Activated CD4-positive, alpha-beta T cell treated with anti-CD3 and anti-CD28 coated beads for 36 hours (primary cell): ENCODE measurements at places on chromosomes 5 and 9. TPM values are rescaled to one million over a fixed set of nuclear protein-coding genes. Genes with fewer than 3 reads are reported as not detected.

GRCh38 chr9:36839131-36839885, 194.8 kb downstream of the PAX5 start:
- no peak for DNase-seq

GRCh38 chr9:88339317-88339716, 48.9 kb upstream of the SPIN1 start:
- DNase-seq: no peak

The ECSCR gene
- 0.83 TPM for total RNA-seq

GRCh38 chr5:109532773-109533364, 123.1 kb upstream of the PJA2 start:
- DNase-seq: no peak

The LCN9 gene
- total RNA-seq: not detected

- DNase-seq: no peak
Measured at GRCh38 chr5:174424219-174425053, 299.9 kb upstream of the MSX2 start.

The RACK1 gene
- 3,901 TPM for total RNA-seq

- DNase-seq: peak; percentile 56
Measured at GRCh38 chr9:105007143-105007542, 79.2 kb upstream of the ABCA1 start.

The PCDHA9 gene
- not detected for total RNA-seq

DNA sequence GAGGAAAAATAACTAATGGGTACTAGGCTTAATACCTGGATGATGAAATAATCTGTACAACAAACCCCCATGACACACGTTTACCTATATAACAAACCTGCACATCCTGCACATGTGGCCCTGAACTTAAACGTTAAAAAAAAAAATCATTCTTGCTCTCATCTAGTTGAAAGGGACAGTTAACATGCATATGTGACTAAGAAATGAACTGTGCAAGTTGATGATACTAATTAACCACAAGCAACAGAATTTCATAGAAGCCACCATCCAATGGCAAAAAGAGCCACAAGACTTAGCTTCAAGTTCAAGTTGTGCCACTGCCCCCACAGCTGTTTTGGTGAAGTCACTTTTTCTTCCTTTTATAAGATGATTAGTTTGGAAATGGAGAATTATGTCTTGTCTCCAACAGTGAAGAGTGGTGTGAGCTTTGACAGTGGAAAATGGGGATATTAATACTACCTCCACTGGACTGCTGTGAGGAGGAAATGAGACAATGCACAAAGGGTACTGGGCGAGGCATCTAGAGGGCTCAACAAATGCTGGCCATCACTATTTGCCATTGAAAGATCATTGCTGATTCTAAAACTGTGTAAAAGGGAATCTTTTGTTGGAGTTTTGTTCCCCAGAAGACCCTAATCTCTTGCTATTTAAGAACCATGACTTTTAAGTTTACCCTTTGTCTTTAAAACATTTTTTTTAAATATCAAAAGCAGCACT, 202.1 kb downstream of the EBF1 start:
- no peak for DNase-seq

The CTXN3 gene
- total RNA-seq: not detected

- no peak for DNase-seq
Measured at GRCh38 chr5:79759436-79759835, 69.8 kb downstream of the CMYA5 start.

The DBH gene
- not detected for total RNA-seq

DNA sequence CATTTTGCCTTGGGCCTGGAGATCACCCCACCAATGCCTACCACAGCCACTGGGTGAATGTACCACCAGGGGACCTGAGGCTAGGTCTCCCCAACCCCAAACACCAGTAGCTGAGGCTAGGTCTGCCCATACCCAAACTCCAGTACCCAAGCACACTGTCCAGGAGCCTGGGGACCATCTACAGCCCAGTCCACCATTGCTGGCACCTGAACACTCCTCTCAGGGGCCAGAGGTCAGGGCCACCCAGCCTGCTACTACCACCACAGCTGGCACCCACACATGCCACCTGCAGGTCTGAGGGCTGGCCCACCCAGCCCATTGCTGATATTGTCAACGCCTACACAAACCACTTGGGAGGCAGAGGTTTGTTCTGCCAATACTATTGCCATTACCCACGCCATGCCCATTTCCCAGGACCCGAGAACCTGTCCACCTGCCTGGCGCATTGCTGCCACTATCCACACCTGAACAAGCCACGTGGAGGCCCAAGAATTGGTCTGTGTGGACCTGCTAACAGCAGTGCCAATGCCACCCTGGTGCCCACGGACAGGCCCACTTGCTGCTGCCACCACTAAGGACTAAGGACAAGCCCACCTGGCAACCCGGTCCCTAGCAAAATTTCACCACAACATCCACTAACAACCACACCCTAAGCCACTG, 59.2 kb downstream of the ZDHHC21 start:
- DNase-seq: no peak

DNA sequence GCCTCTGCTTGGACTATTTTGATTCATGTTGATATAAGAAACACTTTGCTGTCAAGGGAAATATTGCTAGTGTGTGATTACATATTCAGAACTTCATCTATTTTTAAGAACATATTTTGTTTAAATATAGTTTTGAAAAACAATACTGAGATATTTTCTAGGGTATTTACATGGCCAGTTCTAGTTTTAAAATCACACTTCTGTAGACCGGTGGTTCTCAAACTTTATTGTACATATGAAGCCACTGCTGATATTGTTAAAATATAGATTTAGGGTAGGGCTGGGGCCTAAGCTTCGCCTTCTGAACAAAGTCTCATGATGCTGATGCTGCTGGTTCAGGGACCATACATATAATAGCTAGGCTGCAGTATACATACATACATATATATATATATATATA, 1000.0 kb downstream of the PTPRD start:
- DNase-seq: no peak

GRCh38 chr5:143582869-143583268, 179.4 kb upstream of the NR3C1 start:
- no peak for DNase-seq

GRCh38 chr5:34648840-34649158, 7.3 kb upstream of the RAI14 start:
- no peak for DNase-seq

The SCGB3A2 gene
- not detected for total RNA-seq

The IL13 gene
- 3.9 TPM for total RNA-seq

- DNase-seq: no peak
Measured at GRCh38 chr5:10266137-10266536, 16.1 kb downstream of the CCT5 start.

The DDX46 gene
- total RNA-seq: 86.7 TPM

The IL7R gene
- total RNA-seq: 236 TPM

The RETREG1 gene
- 17.7 TPM for total RNA-seq

DNA sequence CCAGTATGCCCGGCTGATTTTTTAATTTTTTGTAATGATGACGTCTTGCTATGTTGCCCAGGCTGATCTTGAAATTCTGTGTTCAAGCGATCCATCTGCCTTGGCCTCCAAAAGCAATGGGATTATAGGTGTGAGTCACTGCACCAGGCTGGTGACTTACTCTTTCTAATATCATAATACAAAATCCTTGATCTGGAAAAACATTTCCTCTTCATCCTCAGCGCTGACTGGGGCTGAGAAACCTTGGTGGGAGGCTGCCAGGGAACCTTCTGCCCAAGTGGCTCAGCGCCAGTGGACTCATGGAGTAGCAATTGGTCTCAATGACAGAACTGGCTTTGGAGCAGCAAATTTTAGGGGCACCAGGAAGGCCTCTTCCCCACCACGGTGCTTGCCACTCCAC, 17.5 kb upstream of the SEMA4D start:
- no peak for DNase-seq

The PCDHB2 gene
- not detected for total RNA-seq

The INSYN2B gene
- total RNA-seq: not detected

DNA sequence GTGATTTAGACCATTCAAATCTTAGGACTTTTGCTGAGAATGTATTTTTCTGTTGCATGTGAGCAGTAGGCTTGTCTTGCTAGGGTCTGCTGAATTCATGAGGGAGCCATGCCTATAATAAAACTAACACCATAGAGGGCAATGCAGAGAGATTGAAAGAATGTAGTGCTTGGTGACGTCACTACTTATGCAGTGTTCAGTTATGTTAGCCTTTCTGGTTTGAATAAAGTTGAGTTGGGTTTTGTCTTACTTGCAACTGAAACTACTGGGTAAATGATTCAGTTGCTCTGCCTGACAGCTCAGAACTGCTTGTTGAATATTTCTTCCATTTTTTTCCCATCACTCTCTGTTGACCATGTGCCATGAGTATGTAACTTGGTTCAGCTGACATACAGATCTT, 114.1 kb downstream of the PAM start:
- no peak for DNase-seq

- no peak for DNase-seq
Measured at GRCh38 chr5:150570333-150570732, 62.4 kb downstream of the NDST1 start.

DNA sequence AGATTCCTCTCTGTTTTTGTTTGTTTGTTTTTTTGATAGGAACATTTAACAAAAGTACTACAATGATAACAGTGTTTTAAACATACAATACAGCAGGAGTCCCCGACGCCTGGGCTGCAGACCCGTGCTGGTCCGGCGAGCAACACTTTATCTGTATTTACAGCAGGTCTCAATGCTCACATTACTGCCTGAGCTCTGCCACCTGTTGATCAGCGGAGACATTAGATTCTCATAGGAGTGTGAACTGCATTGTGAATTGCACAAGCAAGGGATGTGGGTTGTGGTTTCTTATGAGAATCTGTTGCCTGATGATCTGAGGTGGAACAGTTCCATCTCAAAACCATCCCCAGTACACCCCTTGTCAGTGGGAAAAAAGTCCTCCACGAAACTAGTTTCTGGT, 1068.5 kb upstream of the CDH10 start:
- no peak for DNase-seq

DNA sequence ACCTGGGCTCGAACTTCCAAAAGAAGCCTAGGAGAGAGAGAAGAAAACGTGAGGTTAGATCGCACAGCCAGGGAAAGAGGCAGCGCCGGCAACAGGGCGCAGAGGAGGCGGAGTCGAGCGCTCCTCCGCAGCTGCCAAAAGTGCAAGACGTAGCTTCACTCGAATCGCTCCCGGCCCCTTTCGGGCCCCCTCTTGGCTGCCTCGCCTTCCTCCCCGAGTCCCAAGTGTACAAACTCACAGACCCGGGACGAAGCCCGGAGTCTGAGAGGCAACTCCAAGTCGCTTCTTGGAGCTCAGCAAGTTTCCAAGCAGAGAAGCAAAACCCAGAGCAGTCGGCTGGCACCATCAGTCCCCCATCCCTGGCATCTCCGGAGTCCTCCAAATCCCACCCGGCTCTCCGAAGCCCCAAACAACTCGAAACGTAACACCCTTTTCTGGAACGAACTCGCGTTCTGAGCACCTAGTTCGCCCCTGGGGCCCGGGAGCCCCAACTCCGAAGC, 1.2 kb downstream of the MIER3 start:
- DNase-seq: peak; percentile 75

- DNase-seq: no peak
Measured at GRCh38 chr5:91535499-91535898, 152.4 kb upstream of the ARRDC3 start.

DNA sequence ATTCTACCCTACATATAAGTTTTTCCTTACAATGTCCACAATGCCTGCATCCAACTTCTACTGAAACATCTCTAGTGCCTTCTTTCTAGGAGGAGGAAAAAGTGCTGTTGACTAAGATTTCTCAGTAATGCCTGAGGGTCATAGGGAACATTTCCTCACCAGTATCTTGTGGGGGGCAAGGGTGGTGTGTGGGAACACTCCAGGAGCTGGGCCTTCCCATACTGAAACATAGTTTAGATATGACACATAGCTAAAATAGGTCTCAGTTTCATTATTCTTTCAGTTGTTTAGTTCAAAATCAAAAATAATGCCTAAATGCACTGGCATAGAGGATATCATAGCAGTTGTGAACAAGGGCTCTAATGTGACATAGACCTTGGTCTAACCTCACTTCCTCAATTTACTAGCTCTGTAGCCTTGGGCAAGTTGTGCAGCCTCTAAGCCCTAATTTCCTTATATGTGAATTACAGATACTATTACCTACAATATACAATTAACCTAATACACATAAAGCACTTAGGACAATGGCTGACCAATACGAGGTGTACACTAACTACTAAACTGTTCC, 66.1 kb downstream of the HAPLN1 start:
- DNase-seq: no peak

The CARD19 gene
- 44.4 TPM for total RNA-seq

DNA sequence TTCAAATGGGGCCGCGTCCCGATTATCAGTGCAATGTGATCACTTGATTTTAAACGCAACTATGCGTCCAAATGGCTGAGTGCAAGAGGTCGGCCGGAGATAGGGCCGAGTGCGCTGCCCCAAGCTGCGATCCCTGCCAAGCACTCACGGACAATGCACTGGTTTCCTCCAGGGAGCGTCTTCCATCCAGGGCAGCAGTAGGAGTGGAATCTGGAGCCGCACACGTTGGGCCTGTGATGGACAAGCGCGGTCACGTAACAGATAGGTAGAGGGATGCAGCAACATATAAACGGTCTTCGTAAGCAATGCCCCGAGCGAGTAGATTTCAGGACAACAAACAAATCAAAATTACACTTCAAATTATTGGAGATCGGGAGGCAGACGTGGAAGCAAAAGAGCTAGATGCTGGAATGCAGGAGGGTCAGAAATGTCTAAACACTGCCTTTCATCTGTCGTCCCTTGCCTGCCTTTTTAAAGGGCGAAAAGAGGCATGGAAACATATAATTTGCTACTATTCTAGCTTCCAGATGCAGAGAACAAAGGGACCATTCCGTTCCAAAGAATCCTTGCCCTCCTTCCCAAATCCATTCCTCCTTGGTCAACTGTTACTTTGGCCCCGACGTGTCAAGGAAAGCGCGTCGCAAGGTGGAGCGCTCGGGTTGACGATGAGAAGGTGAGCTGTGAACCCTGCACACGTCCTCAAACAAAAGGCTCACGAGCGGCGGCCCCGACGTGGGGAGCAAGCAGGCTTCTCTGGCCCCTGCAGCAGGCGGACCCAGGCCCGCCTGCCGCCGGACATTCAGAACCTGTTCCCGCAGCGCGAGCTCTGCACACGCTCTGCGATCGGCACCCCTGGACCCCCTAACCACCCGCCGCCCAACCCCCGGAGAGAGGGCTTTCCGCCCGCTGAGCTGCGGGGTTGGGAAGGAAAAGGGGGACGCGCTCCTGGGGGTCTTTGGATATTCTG, 1.5 kb downstream of the FBN2 start:
- DNase-seq: no peak

DNA sequence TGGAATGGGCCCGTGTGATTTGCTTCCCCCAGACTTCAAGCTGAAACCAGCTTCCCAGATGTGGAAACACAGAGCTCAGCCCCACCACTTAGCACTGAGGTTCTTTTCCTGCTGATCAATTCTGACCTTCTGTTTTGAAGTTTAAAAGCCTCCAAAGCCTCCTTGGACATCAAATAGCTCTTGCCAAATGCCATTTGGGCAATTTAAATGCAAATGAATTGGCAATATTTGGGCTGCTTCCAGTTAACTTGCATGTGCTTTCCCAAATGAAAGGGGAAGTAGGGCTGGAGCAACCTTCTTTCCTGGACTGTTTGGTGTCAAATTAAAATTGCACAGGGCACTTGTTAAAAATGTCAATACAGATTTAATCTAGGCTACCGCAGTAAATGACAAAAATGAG, 710.5 kb downstream of the TLR4 start:
- DNase-seq: no peak
